Foreskin keratinocyte (primary cell): ENCODE measurements at places on chromosomes 6 and 20.
A peak's percentile ranks its signal among the peaks of the same experiment; 100 is the strongest.

- no peak for DNase-seq
Measured at GRCh38 chr6:113676968-113677367, 180.2 kb upstream of the MARCKS start.

DNA sequence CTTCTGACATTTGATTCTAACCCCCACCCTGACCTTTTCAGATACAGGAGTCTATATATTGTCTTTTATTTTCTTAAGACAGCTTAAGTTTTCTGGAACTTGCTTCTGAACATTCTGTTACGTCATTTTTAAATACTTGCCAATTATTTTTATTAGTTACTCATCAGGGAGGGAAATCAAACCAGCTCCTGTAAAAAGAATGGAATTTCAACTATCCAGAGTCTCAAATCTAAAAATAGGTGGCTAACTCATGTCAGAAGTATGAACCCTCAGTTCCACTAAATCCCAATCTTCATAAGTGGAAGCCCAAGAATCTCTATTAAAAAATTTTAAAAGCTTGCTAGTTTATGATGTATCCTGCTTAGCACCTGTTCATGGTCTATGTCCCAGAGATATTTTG, 900.0 kb downstream of the KIF16B start:
- DNase-seq, result peak; percentile 51

DNA sequence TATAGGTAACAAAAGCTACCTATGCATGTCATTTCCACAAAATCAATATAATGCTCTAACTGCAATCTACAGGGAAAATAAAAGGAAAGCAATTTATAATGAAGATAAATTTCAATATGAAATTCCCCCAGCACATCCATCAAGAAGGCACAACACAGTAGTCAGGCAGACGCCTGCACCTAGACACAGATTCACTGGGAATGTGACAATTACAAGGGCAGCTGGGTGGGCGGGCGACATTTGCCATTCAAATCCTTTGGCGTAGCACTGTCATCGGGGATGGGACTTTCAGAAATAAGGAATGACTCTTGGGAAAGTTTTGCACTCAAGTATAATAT, 60.4 kb downstream of the SULF2 start:
- no peak for DNase-seq

- DNase-seq, result no peak
Measured at GRCh38 chr6:79543411-79543810, 6.2 kb upstream of the LCA5 start.

DNA sequence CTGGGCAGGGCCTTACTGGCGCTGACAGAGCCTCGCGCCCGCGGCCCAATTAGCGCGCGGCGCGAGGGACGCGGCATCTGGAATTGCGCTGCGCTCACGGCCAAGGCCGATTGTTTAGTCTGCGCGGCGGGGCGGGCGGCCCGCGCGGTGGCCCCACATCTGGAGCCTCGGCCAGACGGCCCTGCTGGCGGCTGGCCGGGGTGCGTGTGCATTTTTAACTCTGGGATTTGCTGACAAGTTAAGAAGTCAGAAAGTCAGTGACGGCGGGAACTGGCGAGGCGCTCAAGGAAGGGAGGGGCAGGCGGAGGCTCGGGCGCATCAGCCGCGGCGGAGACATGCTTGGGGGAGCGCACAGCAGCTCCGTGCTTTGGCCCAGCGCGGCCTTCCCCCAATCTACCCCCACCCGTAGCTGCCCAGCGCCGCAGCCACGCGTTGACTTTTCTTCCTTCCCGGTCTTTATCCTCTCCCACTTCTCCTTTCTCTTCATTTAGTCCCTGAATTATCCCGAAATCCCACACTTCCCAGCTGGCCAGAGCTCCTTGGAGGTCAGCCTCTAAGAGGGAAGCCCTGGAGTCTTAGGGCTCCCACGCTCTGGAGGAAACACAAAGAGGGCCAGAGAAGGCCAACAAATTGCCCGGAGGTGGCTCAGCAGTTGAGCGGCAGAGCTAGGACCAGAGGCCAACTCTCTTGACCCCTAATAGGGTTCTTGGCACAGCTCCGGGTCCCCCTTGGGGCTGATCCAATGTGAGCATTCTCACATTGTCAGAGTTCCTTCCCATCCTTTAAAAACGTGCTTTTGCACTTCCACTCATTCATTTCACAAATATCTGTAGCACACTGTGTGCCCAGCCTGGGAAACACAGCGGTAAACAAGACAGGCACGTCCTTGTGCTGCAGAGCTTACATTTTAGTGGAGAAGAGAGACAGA, 40.8 kb upstream of the FOXP4 start:
- DNase-seq, result no peak

DNA sequence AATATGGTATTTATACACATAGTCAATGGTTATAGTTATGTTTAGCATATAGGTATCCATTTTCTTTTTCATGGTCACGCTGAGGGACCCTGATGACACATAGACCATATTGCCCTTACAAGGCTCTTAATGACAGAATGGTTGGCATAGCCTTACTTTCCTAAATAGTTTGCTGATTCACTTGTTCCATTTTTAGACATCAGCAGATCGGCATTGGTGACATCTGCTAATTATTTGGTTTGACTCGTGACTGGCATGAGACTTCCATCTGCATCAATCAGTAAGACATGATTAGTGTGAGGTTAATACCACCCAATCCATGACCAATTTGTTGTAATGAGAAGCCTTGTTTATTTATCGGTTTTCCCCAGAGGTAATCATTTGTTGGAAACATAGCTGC, 309.7 kb downstream of the ALDH8A1 start:
- DNase-seq, result no peak

DNA sequence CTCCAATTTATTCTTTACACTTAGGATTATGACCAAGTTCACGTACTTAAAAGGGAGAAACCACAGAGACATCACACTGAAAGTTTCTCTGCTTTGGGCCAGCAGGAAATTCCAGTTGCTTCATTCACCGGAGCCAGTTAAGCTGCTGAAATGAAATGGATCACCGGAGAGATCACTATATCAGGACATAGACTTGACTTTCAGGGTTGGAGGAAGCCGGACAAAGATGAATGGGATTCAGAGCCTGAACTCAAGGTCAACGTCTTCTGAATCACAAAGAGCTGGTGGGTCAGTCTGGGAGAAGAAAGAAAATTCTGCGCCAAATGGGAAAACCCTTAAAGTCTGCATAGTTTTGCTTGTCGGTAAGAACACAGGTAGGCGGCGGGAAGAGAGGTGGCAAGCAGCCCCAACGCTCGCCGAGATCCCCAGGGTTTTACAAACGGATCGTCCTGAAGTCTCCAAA, 81.9 kb upstream of the CCDC28A start:
- peak; percentile 73 for DNase-seq

- DNase-seq, result peak; percentile 79
Measured at GRCh38 chr6:28586962-28587745, 61.5 kb downstream of the GPX5 start.

DNA sequence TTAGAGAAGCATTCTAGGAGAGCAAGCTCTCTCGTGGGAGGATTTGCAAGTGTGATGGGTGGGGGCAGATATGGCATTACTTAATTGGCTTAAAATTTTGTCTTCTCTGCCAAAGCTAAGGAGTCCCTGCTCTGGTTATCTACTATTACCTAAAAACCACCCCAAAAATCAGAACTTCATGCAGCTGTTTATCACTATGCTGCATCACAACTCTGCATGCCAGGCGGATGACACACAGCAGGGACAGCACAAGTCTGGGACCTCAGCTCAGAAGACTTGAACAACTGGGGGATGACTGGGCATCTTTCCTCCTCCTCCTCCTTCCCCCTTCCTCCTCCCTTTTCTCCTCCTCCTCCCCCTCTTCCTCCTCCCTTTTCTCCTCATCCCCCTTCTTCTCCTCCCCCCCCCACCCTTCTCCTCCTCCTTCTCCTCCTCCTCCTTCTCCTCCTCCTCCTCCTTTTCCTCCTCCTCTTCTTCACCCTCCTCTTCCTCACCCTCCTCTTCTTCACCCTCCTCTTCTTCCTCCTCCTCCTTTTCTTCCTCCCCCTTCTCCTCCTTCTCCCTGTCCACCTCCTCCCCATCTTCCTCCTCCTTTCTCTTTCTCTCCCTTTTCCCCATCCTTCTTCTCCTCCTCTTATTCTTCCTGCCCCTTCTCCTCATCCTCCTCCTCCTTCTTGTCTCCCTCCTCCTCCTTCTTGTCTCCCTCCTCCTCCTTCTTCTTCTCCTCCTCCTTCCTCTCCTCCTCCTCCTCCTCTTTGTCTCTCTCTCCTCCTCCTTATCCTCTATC, 218.6 kb upstream of the PMEPA1 start:
- DNase-seq, result no peak

GRCh38 chr6:170255426-170256125, 35.3 kb downstream of the DLL1 start:
- DNase-seq, result no peak

DNA sequence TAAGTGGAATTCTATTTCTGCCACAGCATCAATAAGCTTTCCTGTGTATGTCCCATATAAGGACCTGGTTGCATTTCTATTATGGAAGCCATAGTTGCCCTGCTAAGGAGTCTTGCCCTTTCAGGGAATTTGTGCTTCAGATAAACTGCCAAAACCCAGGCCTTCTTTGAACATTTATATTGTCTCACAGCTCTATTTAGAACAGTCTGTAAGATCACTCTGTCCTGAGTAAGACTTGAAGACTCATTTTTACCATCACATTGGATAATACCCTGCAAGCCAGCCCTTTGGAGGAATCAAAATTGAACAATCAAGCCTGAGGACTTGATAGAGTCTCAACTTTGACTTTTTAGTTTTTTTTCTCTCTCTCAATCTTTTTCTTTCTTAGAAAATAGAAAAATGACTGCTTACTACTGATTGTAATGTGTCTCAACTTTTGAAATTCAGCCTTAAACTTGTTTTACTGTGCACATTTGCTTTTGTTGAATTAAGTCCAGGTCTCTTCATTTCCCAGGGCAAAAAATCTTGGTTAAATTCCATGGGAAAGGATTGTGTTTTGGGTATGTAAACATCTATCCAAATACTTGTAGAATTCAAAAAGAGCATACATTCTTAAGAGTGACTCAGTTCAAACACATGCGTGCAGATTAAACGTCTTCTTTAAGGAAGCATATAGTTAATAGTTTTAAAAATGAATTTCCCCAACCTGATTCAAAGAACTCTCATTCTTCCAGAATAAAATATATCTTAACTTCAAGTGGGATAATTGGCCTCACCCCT, 91.2 kb downstream of the PLCB1 start:
- DNase-seq, result no peak

- DNase-seq, result no peak
Measured at GRCh38 chr6:105967917-105968602, 118.1 kb upstream of the PRDM1 start.

GRCh38 chr6:27031302-27031701, 216.2 kb upstream of the PRSS16 start:
- peak; percentile 51 for DNase-seq

GRCh38 chr6:12995419-12995818, 278.9 kb downstream of the PHACTR1 start:
- no peak for DNase-seq

DNA sequence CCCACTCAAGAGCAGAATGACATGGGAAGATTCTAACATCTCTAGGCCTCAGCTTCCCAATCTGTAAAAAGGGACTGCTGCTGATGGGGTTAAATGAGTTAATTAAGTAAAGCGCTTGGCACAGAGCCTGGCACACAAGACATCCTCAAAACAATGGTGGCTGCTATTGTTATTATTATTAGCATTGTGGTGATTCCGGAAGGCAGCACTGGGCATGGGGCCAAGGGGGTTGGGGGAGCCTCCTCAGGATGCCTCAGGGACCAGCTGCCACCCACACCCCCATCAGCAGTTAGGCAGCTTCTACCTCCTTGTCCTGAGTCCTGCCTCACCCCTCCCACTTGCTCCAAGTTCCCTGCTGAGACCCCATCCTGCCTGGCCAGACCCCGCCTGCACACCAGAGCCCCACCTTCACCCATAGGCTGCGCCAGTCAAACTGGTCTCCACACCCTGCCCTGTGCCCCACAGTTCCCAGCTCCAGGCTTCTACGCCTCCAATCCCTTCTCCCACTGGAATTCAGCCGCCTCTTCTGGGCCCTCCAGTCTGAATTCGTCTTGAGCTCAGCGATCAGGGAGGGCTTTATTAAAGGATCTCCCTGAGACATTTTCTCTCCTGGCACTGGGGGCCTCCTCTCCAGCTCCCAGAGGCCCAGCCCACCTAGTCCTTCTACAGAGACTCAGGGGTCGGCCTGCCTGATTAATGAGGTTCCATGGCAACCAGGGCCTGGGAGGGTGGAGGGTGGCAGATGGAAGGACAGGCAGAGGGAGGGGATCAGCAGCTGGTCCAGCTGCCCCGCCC, 1.5 kb downstream of the E2F1 start:
- no peak for DNase-seq

DNA sequence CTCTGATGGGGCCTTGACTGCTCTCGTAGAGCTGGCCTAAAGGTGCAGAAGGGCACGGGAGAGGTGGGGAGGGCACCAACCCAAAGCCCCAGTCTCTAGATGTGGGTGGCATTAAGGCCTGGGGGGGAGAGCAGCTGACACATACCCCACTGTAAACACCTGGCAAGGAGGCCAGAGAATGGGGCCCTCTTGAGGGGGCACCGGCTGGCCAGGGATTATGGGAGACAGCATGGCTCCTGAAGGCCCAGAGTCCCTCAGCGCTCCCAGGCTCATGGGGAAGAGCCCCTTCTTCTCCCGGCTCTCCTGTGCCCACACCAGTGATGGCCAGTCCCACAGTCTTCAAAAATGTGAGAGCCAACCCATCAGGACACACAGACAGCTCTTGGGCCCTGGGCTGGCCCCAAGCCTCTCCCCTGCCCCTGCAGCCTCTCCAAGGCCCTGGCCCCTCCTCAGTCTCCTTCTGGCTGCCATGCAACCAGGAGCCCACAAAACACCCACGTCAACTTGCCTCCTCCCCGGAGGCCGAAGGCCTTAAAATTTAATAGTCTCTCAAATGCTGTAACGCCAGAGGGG, 58.2 kb upstream of the FOXP4 start:
- DNase-seq, result no peak

GRCh38 chr6:142686507-142686887, 258.5 kb downstream of the HIVEP2 start:
- DNase-seq, result no peak

DNA sequence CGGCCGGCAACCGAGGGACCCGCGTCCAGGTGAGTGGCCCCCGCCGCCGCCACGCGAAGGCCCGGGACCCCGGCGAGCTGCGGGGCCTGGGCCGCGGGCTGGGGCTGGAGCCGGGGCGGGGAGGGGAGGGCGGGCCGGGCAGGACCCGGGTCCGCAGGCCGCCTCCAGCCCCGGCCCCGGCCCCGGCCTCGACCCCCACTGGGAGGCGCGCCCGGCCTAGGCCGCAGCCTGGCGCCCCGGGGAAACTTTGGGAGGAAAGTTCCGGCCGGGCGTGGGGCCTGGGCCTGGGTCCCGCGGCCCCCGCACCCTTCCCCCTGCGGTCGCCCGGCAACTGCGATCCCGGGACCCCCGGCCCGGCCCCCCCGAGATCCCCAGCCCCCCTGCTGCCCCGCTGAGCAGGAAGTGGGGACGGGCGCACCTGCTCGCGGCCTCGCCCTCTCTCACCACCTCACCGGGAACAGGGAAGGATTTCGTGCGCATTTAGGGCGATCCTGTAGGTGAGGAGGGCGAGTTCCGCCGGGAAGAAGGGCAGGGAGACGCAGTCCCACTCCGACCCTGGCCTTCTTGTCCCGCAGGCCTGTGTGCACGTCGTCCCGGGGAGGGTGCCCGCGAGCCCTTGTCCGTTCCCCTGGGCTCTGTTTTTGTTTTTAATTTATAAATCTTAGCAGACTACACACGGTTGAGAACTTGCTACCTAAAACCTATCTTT, 402 bp downstream of the OSBPL2 start:
- DNase-seq, result no peak

GRCh38 chr6:408599-409102, 17.1 kb downstream of the IRF4 start:
- DNase-seq, result no peak

- DNase-seq, result peak; percentile 92
Measured at GRCh38 chr6:141483598-141484061, 649.1 kb upstream of the GJE1 start.

GRCh38 chr6:70955441-70956190, 1.2 kb downstream of the B3GAT2 start:
- DNase-seq, result peak; percentile 49
